ENCODE measurements at places on chromosomes 1 and 21. TPM values are rescaled to one million over a fixed set of nuclear protein-coding genes. Genes with fewer than 3 reads are reported as not detected.
A peak's percentile ranks its signal among the peaks of the same experiment; 100 is the strongest.

Gene CYYR1
- 0.26 TPM for total RNA-seq

Gene SLC50A1
- 31.0 TPM for total RNA-seq

Gene GSTM4
- total RNA-seq = 14.6 TPM

Gene ZYG11B
- 22.2 TPM for total RNA-seq

Gene OR2M3
- not detected for total RNA-seq

Gene GBP3
- 39.2 TPM for total RNA-seq

Gene SLC45A3
- 0.75 TPM for total RNA-seq

Gene OR2AK2
- total RNA-seq = 0.49 TPM

Gene CRP
- total RNA-seq = not detected

Gene ANGEL2
- total RNA-seq = 66.1 TPM

- H3K4me3 ChIP-seq = no peak overlapping the region
- no peaks in the 10 kb centered on the region for H3K36me3 ChIP-seq
- no peaks in the 10 kb centered on the region for H3K27me3 ChIP-seq
- no peak overlapping the region for H3K27ac ChIP-seq
- no peaks in the 10 kb centered on the region for H3K4me1 ChIP-seq
- DNase-seq = no peak
Observed at GRCh38 chr1:45820788-45821187, 17.4 kb downstream of the MAST2 start.

DNA sequence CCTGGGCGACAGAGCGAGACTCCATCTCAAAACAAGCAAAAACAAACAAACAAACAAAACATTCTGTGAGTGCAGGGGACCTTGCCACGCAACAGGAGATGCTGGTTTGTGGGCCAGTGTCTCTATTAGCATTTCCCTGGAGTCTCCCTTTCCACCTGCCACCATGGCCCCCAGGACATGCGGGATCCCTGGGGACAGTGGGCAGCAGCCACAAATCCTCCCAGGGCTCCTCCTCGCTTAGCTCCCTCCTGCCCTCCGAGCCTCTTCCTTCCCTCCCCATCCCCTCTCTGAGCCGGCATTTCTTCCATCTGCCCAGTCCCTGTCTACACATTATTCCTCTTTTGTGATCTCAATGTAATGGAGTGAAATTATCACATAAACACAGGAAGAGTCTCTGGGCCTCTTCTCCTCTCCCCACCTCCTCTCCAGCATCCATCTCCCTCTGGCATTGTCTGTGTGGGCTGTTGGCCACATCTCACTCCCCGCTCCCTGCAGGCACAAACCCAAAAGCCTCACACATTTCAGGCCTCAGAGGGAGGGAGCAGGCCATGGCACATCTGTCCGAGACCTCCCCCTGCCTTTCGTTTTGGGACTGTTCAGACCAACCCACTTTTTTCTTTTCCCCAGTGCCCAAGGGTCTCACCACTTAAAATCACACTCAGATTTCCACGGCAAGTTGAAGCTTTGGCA lies 144.3 kb downstream of the MIS18A start:
- no peak overlapping the region for H3K27ac ChIP-seq
- H3K4me1 ChIP-seq = no peaks in the 10 kb centered on the region
- no peak overlapping the region for H3K4me3 ChIP-seq

DNA sequence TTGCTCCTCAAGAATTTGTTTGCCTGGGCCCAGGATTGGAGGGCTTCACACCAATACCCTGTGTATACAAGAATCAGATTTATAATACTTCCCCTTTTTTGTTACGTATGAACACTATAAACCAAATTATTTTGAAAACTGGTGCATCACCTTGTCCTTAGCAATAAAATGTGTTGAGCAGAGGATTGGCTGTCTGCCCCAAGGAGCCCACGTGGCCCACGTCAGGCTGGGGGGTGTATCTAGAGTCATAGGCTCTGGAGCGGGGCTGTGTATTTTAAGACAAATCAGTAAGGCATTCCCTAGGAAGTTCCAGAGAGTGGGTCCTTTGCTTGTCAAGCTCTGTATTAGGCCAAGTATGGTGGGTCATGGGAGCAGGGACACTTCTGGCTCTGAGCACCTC lies 2.0 kb upstream of the ST3GAL3 start:
- DNase-seq = no peak
- H3K4me1 ChIP-seq = peaks cover 7% of the 10 kb centered on the region
- no peaks in the 10 kb centered on the region for H3K27me3 ChIP-seq
- peaks cover 34% of the 10 kb centered on the region for H3K36me3 ChIP-seq
- H3K27ac ChIP-seq = no peak overlapping the region
- H3K4me3 ChIP-seq = no peak overlapping the region

DNA sequence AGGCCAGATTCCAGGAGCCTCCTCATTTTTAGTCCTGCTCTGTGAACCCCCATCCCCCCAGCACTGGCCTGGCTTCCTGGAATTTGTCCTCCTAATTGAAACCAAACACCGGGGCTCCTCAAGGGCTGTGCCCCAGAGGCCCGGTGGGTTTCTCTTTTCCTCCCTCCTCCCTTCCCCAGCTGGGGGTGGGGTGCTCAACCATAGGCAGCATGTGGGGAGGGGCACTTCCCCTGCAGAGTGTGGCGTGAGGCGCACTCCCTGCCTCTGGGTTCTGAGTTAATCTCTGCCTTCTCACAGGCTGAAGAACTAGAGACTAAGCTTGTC lies 67.5 kb upstream of the ACOT11 start:
- H3K4me3 ChIP-seq = no peak overlapping the region
- peaks cover 81% of the 10 kb centered on the region for H3K4me1 ChIP-seq
- no peaks in the 10 kb centered on the region for H3K36me3 ChIP-seq

DNA sequence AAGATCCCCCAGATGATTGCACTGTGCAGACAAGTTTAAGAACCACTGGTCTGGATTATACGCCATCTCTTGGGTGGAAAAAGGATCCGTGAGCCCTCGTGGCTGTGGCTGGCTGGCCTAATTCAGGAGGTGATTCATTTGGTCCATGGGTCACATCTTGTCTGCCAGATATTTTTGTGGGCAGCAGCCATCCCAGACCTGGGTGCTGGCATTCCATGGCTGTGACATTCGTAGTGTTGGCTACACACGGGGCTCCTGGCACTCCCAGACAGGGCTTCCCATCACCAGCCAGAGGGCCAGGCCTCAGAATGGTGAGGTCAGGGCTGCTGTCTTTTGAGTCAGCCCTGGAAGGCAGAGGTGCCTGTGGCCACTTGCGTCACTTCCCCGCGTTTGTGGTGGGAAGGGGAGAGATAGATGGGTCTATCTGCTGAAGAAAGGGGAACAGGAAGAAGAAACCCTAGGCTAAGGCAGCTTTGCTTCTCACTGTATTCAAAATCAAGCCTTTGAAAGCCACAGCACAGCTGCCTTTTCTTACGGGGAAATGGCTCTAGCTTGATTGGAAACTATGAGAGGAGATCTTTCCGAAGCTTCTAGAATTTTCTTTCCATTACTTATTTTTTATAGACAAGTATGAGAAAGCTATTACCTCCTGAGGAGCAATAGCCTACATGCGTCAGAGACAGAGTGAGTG lies 32.4 kb downstream of the EIF2D start:
- DNase-seq = peak; percentile 86
- peaks cover 76% of the 10 kb centered on the region for H3K4me1 ChIP-seq
- peak overlapping the region; percentile 27 for H3K4me3 ChIP-seq
- H3K27ac ChIP-seq = peak overlapping the region; percentile 94

GRCh38 chr1:28286111-28286510 lies 26.8 kb downstream of the SESN2 start:
- peaks cover 10% of the 10 kb centered on the region for H3K36me3 ChIP-seq
- no peaks in the 10 kb centered on the region for H3K4me1 ChIP-seq
- no peaks in the 10 kb centered on the region for H3K27me3 ChIP-seq
- no peak overlapping the region for H3K4me3 ChIP-seq
- H3K27ac ChIP-seq = no peak overlapping the region

GRCh38 chr1:229434005-229434640 lies at the start of gene ACTA1:
Gene ACTA1, minus strand, starts transcription at chr1:229434094. Its CDS starts 979 bp downstream, at chr1:229433115.
- H3K4me3 ChIP-seq = no peak within 1 kb of the TSS
- no peak within 1 kb of the TSS for H3K27ac ChIP-seq
- H3K36me3 ChIP-seq = no peaks in the 10 kb centered on the region
- DNase-seq = no peak
- peaks cover 19% of the 10 kb centered on the region for H3K27me3 ChIP-seq

DNA sequence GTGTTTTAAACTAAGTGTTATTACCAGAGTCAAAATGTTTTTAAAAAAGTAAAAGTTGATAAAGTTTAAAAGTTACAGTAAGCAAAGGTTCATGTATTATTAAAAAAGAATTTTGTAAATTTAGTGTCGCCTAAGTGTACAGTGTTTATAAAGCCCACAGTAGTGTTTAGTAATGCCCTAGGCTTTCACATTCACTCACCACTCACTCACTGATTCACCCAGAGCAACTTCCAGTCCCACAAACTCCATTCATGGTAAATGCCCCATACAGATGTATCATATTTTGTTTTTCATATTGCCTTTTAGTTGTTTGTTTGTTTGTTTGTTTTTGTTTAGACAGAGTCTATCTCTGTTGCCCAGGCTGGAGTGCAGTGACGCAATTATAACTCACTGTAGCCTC lies 353.8 kb upstream of the PTBP2 start:
- no peaks in the 10 kb centered on the region for H3K27me3 ChIP-seq
- no peak for DNase-seq
- no peak overlapping the region for H3K27ac ChIP-seq
- H3K4me3 ChIP-seq = no peak overlapping the region
- H3K36me3 ChIP-seq = no peaks in the 10 kb centered on the region

- H3K36me3 ChIP-seq = no peaks in the 10 kb centered on the region
- no peak for DNase-seq
- no peak overlapping the region for H3K27ac ChIP-seq
- no peaks in the 10 kb centered on the region for H3K4me1 ChIP-seq
Observed at GRCh38 chr1:197363855-197364254, 95.8 kb downstream of the CRB1 start.

GRCh38 chr1:157325220-157325619 lies 187.0 kb upstream of the ETV3 start:
- H3K4me3 ChIP-seq = no peak overlapping the region
- H3K36me3 ChIP-seq = no peaks in the 10 kb centered on the region
- no peak for DNase-seq
- H3K4me1 ChIP-seq = no peaks in the 10 kb centered on the region
- no peaks in the 10 kb centered on the region for H3K27me3 ChIP-seq

DNA sequence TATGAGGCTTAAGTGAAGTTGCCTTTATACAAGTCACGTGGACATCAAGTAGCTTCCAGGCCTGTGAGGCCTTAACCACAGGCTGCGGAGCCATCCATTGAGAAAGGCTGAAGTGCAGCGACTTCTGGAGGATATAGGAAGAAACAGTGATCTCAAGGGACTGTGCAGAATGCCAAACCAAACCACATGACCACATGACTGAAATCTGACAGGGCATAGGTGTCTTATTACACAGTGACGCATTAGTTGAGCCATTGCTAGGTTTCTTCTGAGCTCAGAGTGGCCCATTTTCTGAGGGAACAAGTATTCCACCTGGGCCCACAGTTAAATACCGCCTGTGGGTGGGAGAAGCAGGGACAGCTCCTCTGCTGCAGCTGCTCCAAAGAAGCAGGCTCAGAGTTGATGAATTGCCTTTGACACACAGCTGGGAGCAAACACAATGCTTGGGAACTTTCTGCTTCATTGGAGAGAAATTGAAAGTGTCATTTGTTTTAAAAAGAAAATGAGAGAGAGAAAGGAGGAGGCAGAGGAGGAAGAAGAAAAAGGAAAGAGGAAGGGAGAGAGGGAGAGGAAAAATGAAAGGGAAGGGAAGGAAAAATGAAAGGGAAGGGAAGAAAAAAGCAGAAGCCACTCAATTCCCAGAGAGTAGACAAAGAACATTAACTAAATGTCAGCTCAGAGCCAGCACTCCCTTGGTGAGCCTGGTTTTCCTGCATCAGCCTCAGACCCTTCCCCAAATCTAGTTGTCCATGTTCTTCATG lies 94.4 kb downstream of the COLGALT2 start:
- no peaks in the 10 kb centered on the region for H3K27me3 ChIP-seq
- H3K27ac ChIP-seq = no peak overlapping the region
- H3K4me3 ChIP-seq = no peak overlapping the region
- H3K36me3 ChIP-seq = no peaks in the 10 kb centered on the region

GRCh38 chr1:215526147-215526845 lies 40.8 kb upstream of the KCTD3 start:
- no peaks in the 10 kb centered on the region for H3K36me3 ChIP-seq
- H3K4me3 ChIP-seq = no peak overlapping the region
- H3K27ac ChIP-seq = no peak overlapping the region
- no peaks in the 10 kb centered on the region for H3K27me3 ChIP-seq
- DNase-seq = no peak

DNA sequence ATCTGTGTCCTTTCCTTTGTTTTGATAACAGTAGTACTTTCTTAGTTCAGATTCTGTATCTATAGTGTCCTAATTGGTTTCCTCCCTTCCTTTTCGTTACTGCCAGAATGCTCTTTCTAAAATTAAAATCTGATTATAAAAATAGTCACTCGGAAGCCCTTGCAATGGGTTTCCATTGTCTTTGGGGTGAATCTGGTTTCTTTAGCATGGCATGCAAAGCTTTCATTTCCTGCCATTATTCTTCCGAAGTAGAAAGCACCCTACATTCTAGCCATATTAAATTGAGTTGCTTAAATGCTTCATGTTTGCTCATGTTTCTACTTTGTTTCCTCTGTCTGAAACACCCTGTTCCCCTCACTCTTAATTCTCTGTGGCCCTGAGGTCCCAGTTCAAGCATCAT lies 53.2 kb upstream of the MACF1 start:
- no peaks in the 10 kb centered on the region for H3K27me3 ChIP-seq
- H3K27ac ChIP-seq = no peak overlapping the region
- DNase-seq = no peak
- H3K4me1 ChIP-seq = no peaks in the 10 kb centered on the region

DNA sequence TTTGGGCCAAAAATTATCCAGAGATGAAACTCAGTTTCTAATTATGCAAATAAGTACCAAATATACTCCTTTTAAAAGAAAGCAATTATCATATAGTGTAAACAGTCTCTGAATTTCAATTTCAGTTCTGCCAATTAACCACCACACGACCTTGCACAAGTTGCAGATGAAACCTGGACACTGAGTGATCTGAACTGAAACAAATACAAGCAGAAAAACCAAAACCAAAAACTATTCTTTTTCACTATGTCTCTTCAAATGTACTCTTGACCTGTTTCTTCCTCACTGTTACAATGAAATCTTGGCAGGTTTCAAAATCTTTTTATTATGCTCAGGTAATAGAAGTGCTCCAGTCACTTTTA lies 79.2 kb downstream of the TYW3 start:
- no peak overlapping the region for H3K4me3 ChIP-seq
- no peak overlapping the region for H3K27ac ChIP-seq
- no peaks in the 10 kb centered on the region for H3K27me3 ChIP-seq
- H3K36me3 ChIP-seq = no peaks in the 10 kb centered on the region
- no peaks in the 10 kb centered on the region for H3K4me1 ChIP-seq

GRCh38 chr21:44930543-44930981 lies 9.3 kb upstream of the SLX9 start:
- no peaks in the 10 kb centered on the region for H3K27me3 ChIP-seq
- peak; percentile 72 for DNase-seq
- peaks cover 76% of the 10 kb centered on the region for H3K4me1 ChIP-seq
- peak overlapping the region; percentile 85 for H3K27ac ChIP-seq
- H3K4me3 ChIP-seq = peak overlapping the region; percentile 60
- no peaks in the 10 kb centered on the region for H3K36me3 ChIP-seq

DNA sequence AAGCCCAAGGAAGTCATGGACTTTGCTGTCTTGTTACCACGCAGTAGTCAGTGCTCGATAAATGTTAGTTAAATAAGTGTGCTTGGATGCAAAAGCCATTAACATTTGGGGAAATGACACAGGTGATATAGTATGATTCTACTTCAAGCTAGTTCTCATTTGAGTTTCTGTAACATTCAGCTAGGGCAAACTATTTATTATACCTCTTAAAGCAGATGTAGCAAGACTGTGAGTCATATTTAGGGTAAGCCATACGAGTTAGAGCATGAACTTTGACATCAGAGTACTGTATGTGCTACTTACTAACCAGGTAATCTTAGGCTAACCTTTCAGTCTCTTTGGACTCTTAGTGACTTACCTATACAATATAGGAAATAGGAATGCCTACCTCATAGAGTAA lies 21.0 kb downstream of the CLCA4 start:
- no peaks in the 10 kb centered on the region for H3K27me3 ChIP-seq
- no peaks in the 10 kb centered on the region for H3K4me1 ChIP-seq
- no peak overlapping the region for H3K27ac ChIP-seq
- no peaks in the 10 kb centered on the region for H3K36me3 ChIP-seq
- no peak for DNase-seq
